Stimulated activated CD8-positive, alpha-beta memory T cell treated with anti-CD3 and anti-CD28 coated beads, Interleukin-7, amount 100 ng/mL, for 48 hours (primary cell): ENCODE measurements at places on chromosomes 1 and 21.

GRCh38 chr1:241462391-241462790, 57.2 kb downstream of the FH start:
- DNase-seq = no peak

GRCh38 chr21:32884062-32884461, 112.5 kb upstream of the PAXBP1 start:
- DNase-seq = no peak

GRCh38 chr1:169312084-169312954, 55.3 kb downstream of the NME7 start:
- peak; percentile 39 for DNase-seq

DNA sequence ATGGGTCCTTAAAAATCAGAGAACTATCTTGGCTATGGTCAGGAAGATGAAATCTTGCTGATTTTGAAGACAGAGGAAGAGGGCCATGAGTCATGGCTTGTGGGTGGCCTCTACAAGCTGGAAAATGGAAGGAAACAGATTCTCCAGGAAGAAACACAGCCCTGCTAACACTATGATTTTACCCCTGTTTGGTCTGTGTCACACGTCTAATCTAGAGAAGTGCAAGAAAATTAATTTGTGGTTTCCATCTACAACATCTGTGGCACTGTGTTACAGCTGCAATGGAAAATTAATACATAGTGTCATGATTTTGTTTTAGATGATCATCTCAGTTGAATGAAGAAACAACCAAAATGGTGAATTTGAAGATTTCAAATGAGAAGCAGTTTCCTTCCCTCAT, 288.7 kb upstream of the NRIP1 start:
- DNase-seq = no peak

GRCh38 chr1:150256554-150257341, 826 bp upstream of the CA14 start:
- DNase-seq = no peak

- no peak for DNase-seq
Measured at GRCh38 chr1:208369045-208369444, 124.9 kb upstream of the PLXNA2 start.

DNA sequence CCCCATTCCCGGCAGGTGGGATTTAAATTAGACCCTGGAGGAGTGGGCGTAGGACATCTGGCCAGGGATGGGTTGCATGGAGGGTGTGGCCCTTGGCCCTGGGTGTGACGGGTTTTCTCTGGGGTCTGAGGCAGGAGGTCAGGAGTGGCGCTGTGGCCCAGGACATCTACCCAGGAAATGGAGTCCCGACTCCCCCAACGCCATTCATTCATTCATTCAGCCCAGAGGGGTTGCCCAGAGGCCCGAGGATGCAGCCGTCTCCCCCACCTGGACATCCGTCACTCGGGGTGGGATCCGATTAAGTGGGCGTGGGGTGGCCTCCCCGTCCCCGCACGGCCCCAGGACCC, 663 bp downstream of the ATP13A2 start:
- DNase-seq = no peak

DNA sequence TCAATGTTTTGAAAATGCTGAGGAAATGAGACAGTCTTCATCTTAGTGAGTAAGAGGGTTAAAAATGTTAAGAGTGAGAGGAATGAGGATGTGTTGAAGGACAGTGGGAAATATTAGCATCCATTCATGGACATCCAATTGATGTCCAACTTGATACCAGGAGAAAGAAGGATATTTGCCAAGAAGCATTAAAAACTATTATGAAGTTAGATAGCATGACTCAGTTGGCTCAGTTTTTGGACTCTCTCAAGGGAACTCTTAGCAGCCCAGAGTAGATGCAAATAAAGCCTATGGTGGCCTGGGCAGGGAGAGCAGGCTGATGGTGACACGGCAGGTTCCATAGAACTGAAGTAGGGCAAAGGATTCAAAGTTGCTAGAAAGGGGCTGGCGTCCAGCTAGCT, 171.0 kb downstream of the ZZZ3 start:
- DNase-seq = no peak

DNA sequence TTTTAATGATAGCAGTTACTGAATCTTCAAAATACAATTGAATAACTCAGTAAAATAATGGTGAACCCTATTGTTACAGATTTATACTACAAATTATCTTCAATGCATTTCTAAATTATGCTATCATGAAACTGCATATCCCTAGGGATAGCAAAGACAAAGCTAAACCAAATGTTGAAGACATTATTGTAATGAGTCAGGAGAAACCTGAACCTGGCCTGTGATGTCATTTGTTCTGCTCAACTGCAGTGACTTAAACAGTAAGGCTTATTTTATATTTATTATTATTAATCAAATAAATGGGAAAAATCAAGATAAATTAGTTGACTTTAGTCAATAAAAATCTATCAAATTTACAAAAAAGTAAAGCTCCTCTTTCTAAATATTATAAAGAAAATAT, 100.3 kb downstream of the UCHL5 start:
- DNase-seq = no peak

- DNase-seq = no peak
Measured at GRCh38 chr1:55289614-55290013, 74.5 kb upstream of the USP24 start.

DNA sequence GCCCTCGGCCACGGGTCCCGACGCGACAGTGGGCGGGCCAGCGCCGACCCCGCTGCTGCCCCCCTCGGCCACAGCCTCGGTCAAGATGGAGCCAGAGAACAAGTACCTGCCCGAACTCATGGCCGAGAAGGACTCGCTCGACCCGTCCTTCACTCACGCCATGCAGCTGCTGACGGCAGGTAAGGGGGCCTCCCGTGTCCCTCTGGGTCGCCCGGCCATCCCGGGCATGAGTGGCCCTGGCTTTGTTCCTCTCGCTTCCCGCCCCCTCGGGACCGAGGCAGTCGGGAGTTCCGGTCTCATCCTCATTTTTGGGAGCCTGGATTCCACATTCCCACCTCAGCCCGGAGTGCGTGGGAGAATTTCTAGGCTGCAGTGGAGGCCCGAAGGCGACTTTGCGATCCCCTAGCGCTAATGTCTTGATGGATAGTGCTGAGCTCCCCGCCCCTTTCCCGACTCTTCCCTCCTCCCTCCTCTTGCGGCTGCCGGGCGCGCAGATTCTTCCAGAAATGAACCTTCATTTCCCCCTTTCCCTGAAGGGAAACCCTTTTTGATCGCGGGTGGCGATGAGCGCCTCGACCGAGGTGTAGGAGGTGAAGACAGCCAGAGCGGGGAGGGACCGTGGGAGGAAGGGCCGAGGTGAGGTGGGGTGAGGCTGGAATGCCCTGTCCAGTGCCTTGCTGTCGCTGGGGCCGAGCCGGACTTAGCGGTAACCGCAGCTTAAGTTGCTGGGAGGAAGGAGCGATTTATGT, 705 bp downstream of the KHDRBS1 start:
- peak; percentile 9 for DNase-seq

DNA sequence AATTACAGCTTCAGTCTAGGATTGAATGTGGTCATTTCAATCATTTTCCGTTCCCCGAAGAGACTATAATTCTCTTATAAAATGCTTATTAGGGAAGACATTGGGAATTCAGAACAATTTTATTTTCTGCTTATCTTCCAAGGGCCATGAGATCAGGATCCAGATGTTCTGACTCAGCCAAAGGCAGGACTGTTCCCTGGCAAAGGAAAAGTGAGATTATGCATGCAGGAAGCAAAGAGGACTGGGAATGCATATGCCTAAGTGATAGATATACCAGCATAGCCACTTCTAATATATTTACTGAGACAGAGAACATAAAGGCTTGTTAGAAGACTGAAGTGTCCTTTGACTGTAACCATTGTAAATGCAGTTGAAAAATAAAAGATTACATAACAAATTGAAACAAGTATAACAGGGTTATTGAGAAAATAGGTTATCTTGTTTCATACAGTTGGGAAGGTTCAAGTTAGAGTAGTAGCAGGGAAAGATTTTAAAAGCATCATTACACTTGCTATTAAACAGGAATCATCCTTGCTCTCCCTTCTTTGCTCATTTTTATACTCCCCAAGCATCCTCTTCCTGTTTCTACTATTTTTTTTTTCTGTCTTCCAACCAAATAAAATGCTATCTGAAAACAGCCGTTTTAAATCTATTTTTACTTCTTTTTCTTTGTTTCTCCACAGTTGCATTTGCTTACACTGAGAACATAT, 439.6 kb upstream of the ADAMTS5 start:
- DNase-seq = no peak

- DNase-seq = peak; percentile 80
Measured at GRCh38 chr1:206583707-206584648, 28.3 kb downstream of the EIF2D start.

DNA sequence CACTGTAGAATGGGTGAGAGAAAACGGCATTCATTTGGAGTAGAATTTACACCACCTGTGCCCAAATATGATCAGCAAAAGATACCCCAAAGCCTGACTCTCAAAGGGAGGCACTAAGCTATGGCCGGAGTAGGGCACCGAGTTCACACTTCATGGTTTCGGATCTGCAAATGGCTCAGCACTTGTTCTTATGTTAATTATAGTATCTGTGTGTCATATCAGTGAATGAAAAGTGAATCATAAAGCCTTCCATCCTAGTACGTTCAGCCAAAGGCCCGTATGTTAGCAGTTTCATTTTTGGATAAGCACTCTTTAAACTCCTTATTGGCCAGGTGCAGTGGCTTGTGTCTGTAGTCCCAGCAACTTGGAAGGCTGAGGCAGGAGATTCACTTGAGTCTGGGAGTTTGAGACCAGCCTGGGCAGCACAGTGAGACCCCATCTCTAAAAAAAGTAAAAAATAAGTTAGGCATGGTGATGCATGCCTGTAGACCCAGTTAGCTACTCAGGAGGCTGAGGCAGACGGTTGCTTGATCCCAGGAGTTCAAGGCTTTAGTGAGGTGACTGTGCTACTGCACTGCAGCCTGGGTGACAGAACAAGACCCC, 4.9 kb upstream of the CORT start:
- DNase-seq = no peak

DNA sequence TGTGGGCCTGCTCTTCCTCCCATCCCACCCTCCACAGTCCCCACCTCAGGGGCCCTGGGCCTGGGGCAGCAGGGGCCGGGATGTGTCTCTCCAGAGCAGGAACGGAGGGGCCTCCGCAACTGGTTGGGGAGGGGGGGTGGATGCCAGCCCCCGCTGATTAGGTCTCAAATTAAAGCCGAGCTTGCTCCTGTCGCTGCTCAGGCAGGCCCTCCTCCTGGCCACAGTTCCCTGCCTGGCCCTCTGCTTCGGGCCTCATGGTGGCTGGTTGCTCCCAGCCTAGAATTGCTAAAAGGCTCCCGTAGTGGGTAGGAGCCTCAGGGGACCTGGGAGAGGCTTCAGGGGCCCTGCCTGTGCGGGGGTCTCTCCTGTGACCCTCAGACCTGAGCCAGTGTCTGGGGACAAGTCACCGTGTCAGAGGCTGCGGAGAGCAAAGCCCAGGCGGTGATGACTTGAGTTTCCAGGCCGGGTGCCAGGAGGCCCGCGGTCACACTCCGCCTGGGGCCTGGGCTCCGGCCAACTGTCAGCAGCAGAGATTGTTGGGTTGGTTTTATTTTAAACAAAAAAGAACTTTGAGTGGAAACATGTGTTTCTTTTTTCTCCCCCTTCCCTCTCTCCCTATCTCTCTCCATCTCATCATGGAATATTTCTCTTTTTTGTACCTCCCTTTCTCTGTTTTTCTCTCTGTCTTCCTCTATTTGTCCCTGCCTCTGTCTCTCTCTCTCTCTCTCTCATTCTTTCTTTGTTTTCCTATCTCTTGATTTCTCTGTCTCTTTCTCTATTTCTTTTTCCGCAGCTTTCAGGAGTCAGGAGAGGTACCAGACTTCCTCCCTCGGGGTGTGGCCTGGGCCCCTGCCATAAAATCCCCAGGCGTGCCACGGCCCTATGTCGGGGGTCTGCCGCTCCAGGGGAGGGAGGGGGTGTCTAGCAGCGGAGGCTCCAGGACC, 20.0 kb upstream of the EPHA2 start:
- no peak for DNase-seq

DNA sequence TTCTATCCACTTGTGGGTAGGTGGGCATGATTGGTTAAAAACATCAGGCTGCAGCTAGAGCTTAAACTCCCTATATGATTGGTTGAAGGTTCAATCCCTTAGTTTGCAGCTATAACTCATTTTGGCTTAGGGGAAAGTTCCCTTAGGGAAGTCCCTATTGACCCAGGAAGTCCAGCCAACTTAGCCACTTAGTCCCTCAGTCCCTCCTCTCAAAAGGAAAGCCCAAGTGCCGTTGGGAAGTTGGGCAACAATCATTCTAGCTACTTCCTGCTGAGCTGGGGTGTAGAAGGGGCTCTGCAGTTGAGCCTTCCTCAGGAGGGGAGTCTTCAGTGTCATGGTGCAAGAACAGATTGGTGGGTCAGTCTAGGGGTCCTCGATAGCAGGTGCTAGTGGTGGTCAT, 12.2 kb downstream of the MSTO1 start:
- DNase-seq = no peak

- DNase-seq = no peak
Measured at GRCh38 chr1:114648503-114648902, 21.3 kb downstream of the DENND2C start.

DNA sequence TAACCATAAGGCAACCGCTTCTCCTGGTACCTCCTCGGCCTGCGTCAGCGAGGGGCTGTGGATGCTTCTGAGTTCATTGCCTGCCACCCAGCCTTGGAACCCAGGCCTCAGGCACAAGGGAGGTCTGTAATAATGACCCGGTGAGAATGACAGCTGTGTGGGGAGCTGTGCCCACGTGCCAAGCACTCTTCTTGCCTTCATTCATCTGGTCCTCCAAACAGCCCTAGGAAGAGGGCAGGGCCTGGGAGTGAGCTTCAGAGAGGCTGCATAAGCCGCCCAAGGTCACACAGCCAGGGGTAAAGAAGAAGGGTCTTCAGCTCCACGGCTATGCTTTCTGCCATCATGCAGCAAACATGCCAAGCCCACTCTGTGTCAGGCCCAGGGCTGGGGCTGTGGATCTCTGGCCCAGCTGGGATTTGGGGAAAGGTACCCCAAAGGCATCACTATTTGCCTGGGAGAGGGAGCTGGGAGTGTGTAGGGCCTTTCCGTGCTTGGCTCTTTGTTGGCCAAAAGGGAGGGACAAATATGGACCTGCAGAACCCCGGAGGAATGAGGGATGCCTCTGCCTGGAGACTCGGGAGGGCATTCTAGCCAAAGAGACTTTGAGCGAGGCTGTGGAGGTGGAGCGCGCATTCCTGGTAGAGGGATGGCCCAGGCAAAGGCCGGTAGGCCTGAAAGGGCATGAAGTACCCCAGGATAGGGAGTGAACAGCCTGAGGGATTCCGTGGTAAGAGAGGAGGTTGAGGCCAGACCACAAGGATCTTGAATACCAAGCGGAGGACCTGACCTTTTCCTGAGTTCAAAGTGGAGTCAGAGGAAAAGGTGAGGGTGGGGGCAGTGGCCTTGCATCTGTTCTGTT, 10.1 kb upstream of the EDN2 start:
- no peak for DNase-seq

DNA sequence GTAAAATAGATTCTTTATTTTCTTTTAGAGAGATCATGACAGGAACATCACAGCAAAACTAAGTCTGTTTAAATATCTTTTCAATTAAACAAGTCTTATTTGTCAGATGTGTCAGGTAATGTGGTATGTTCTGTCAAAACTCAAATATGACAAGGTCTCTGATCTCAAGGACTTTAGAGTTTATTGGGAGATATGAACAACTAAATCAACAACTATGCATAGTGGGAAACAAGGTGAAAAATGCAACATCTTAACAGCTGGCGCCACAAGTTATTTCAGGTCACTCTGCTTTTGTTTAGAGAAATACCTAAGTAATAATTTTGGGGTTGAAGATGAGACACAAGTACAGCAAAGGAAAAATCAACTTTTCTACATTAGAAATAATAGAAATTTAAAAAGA, 779.4 kb upstream of the ADGRL4 start:
- no peak for DNase-seq
